CD4-positive, alpha-beta memory T cell (primary cell): ENCODE measurements at places on chromosomes 1 and 21.

GRCh38 chr1:196677781-196678509 lies 26.1 kb downstream of the CFH start:
- DNase-seq: no peak

- DNase-seq: no peak
Observed at GRCh38 chr1:203518541-203518940, 24.6 kb downstream of the OPTC start.

- no peak for DNase-seq
Observed at GRCh38 chr1:3355894-3356826, 98.3 kb upstream of the ARHGEF16 start.

DNA sequence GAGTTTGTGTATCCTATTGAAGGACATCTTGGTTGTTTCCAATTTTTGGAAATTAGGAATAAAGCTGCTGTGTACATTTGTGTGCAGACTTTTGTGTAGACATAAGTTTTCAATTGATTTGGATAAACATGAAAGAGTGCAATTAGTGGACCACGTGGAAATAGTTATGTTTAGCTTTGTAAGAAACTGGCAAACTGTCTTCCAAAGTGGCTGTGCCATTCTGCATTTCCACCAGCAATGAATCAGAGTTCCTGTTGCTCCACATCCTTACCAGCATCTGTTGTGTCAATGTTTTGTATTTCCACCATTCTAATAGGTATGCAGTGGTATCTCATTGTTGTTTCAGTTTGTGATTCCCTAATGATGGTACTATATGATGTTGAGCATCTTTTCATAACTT lies 46.5 kb downstream of the FH start:
- no peak for DNase-seq

- no peak for DNase-seq
Observed at GRCh38 chr1:226009650-226010044, 10.5 kb upstream of the SDE2 start.

GRCh38 chr21:42314616-42315295 lies 453 bp downstream of the TFF3 start:
- no peak for DNase-seq

DNA sequence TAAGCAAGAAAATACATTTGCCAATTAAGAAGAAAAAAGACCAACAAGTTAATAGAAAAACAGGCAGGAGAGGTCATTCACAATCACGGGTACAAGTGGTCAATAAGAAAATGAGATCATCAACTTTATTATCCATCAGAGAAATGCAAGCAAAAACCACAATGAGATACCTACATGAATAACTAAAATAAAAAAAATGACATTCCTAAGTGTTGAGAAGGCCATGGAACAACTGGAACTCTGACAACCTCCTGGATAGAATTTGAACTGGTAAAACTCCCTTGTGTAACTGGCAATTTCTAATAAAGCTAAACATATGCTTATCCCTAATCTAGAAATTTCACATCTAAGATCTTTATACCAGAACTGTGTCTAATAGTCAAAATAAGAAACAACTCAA lies 135.4 kb upstream of the BACE2 start:
- no peak for DNase-seq

DNA sequence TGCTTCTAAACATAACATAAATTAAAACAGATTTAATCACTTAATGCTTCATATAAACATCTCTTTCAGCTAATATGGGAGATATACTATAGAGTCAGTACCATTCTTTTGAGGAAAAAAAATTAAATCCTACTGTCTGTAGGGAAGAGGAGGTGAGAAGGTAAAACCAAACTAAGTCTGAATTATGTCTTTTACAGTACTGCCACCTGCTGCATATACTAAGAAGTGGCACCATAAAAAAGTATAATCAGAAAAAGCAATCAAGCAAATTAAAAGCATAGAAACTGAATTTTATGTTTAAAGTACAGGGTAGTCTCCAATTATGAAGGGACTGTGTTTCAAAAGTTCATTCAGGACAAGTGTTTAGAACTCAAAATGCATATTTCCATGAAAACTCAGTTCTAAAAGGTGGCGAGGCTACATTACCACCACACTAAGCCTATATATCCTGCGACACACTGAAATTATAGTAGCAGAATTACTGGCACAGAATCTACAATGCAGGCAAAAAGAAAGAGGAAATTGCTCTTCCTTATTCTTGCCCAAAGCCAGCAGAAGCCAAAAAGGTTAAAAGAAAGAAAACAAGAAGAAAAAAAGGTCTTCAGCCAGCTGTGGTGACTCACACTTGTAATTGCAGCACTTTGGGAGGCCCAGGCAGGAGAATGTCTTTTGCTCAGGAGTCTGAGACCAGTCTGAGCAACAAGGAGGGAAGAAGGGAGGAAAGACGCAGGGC lies 9.0 kb downstream of the NSL1 start:
- DNase-seq: peak; percentile 32

- no peak for DNase-seq
Observed at GRCh38 chr1:150846473-150847146, 29.8 kb downstream of the ARNT start.

DNA sequence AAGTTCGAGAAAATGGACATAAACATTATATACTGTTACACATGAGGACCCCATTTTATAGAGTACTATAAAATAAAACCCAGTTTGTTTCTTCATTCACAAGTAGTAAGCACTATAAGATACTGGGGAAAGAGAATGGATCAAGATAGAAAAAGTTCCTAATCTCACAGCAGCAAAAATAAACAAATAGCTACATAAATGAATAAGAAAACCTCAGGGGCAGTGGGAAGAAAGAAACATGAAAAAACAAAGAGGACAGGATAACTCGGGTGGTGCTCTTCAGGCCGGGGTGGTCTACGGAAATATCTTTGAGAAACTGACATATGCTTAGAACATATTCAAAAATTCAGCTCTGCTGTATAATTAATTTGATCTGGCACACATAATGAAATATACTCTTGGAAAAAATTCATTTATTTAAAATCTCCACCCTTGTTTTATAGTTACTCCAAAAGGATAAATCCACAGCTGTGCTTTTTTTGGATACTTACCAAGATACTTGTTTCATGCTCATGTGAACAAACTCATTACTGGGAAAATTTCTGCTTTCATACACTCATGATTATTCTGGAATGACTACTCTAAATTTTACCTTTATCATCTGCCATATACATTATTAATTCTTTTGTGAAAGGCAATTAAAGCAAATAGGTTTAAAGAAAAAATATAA lies 20.0 kb downstream of the CEP170 start:
- no peak for DNase-seq

- no peak for DNase-seq
Observed at GRCh38 chr1:210754878-210755665, 378.9 kb downstream of the KCNH1 start.

- no peak for DNase-seq
Observed at GRCh38 chr21:34609244-34609932, 5.5 kb downstream of the RCAN1 start.

GRCh38 chr21:26810676-26811415 lies 34.4 kb downstream of the ADAMTS1 start:
- DNase-seq: no peak

- no peak for DNase-seq
Observed at GRCh38 chr1:184509105-184509504, 122.3 kb downstream of the C1orf21 start.

GRCh38 chr21:36725793-36726386 lies 27.0 kb downstream of the SIM2 start:
- no peak for DNase-seq

GRCh38 chr1:88697503-88697902 lies 13.4 kb downstream of the PKN2 start:
- no peak for DNase-seq

- no peak for DNase-seq
Observed at GRCh38 chr1:105652109-105652508, 1404.4 kb upstream of the PRMT6 start.

DNA sequence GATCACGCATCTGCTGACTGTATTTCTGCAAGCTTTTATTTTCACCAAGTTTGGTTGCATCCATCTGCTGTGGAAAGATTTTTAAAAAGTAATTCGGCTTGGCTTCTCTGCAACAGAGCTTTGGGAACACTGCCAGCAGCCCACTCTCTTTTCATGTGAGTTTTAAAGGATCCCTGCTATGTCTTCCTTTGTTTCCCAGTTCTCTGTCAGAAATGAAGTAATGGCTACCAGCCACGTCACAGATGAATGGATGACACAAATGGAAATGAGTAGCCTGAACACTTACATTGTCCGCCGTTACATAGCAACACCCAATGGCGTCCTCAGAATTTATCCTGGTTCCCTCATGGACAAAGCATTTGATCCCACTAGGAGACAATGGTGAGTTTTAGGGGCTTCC lies 80.6 kb upstream of the RAVER2 start:
- no peak for DNase-seq

GRCh38 chr21:23247334-23247733 lies 2249.1 kb downstream of the NCAM2 start:
- no peak for DNase-seq

DNA sequence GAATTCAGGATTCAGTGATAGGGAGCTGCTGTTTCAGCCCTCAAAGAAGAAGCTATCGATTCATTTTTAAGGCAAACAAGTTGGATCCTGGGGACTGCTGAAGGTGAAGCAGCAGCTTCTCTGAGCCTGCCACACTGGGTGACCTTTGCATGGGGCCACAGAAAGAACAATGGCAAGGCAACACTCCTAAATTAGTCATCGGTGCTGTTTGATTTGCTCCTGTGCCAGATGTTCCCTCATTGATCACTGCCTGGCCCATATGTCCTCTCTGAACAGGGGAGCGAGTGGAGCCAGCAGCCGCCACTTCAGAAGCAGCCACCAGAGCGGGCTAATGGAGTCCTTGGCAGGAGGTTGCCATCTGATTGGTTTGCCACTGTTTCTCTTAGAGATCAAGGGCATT lies 391.5 kb downstream of the NTNG1 start:
- DNase-seq: no peak

- peak; percentile 39 for DNase-seq
Observed at GRCh38 chr1:121458291-121459048, 273.7 kb downstream of the SRGAP2C start.

DNA sequence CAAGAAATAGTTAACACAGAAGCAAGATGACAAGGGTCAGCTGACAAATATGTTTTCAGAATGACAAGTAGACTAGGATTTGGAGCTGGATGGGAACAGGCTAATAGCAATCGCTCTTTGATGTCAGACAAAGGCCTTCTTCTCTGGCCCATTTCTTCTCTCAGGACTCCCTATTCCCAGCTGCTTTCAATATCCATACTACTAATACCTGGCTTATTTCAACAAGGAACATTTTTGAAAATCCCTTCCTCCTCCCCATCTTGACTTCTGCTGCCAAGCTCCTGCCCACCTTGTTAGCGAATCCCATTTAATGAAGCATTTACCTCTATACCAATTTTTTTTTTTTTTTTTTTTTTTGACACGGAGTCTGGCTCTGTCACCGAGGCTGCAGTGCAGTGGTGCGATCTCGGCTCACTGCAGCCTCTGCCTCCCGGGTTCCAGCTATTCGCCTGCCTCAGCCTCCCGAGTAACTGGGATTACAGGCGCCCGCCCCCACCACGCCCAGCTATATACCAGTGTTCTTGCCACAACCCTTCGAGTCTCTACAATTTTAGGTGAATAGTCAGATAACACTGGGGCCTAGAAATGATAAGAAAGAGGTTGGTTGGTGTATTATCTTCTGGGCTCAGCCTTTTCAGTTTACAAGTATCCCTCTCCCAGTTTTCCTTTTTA lies 68.4 kb downstream of the MACF1 start:
- DNase-seq: no peak

DNA sequence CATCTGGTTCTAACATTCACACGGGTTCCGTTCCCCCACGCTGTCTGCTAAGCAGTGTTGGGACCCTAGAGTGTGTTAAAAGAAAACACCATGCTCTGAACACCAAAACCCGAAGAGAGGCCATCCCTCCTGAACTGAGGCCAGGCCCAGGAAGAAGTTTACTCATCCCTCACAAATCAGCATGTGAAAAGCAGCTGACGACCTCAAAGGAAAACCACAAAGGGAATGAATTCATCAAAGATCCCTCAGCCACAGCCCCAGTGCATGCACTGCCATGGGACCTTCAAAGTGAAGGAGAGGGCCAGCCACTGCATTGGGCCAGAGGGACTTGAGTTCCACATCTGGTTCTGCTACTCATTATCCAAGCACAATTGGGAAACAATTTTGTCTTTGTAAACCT lies 7.0 kb upstream of the PSEN2 start:
- DNase-seq: no peak

DNA sequence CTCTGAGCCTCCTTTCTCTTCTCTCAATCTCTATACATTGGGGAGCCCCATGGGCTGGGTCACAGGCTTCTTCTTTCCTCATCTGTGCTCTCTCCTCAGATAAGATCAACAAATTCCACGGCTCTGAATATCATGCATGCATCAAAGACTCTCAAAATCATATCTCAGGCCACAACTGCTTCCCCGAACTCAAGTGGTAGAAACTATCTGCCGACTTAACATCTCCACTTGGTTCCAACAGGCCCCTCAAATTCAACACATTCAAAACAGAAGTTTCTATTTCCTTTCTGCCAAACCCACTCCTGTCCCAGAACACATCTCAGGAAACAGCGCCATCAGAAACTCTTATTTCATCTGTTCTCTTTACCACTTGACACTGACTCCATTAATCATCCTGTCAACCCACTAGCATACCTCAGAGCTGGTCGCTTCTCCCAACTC lies 16.7 kb downstream of the DDX59 start:
- no peak for DNase-seq

GRCh38 chr1:211775170-211775569 lies 55.4 kb downstream of the LPGAT1 start:
- DNase-seq: no peak

DNA sequence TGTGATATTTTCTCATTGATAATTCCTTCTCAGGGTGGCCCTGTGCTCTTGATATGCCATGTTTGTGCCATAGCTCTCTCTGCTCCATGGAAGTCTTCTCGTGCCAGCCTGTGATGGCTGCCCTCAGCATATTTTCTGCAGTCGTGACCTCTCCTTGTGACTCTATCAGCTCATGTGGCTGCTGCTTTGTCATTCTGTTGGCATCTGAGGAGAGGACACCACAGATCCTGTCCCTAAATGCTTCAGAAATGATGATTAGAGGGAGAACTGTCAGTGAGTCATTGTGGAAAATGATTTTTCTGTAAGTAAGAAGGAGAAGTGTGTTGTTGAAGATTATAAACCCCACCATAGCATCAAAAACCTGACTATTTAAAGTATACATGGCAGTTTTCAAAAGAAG lies 286.0 kb downstream of the ADGRL2 start:
- no peak for DNase-seq

GRCh38 chr1:67257173-67257535 lies 50.5 kb upstream of the IL12RB2 start:
- DNase-seq: no peak

GRCh38 chr1:8096105-8097011 lies 70.2 kb upstream of the ERRFI1 start:
- no peak for DNase-seq

GRCh38 chr1:87115317-87115890 lies 201.0 kb downstream of the HS2ST1 start:
- no peak for DNase-seq

GRCh38 chr1:151618003-151618402 lies 6.2 kb downstream of the SNX27 start:
- no peak for DNase-seq

DNA sequence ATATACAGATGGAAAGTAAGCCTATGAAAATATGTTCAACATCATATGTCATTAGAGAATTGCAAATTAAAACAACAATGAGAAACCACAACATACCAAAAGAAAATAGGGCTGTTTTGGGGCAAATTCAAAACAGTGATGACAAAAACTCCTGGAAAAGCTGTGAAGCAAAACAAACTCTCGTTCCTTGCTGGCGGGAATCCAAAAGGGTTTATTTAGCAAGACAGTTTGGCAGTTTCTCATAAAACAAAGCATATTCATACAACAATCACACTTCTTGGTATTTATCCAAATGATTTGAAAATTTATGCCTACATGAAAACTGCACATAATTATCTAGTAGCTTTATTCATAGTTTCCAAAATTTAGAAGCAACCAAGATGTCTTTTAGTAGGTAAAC lies 44.4 kb downstream of the COL11A1 start:
- DNase-seq: no peak
